Activated CD8-positive, alpha-beta memory T cell treated with anti-CD3 and anti-CD28 coated beads, Interleukin-2, amount 50 U/mL, for 4 hours (primary cell): ENCODE measurements at places on chromosomes 12 and 14.

DNA sequence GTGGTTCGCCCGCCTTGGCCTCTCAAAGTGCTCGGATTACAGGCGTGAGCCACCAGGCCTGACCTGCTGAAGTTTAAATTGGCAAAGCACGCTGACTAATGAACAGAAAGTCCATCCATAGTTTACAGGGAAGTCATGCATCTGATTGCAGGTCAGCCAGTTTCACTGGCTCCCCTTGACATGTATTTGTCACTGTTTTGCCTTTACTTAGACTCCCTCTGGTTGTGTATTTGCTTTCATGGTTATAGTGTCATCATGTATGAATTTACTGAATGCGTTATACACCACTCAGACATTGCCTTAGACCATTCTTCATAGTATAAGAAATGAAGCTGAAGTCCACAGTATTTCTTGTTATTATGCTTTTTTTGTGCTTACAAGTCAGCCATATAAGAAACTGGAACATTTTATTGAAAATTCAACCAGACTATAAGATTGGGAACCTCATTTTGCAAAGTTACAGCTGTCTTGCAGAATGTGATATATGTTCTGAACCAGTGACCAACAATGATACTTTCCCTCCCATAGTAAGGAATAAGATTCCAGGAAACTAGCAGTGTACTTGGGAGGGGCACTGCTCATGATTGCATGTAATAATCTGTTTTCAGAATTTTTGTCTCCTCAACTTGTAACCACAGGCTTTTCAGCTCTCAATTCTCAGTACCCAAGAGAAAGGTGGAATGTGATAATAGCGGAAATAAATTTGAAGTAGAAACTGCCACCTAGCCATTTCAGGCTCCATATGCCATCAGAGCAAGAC is 51.9 kb upstream of the ATF7IP start:
- DNase-seq = no peak

- DNase-seq = no peak
Measured at GRCh38 chr12:66533767-66534166, 145.1 kb downstream of the GRIP1 start.

DNA sequence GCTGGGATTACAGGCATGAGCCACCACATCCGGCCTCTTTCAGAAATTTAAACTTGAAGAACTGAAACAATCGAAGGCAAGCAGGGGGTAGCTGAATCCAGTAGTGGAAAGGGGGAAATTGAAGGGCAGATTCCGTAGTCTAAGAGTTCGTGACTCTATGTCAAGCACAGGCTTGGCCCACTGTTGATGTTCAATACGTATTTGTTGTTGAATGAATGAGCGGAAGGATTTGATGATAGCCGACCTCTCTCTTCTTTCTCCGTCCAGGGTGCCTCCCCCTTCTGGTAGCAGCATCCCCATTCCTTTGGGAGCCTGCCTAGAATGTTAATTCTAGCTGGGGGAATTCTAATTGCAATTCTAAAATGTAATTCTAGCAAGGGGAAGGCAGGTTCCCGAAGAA is 59.8 kb upstream of the MED13L start:
- no peak for DNase-seq

DNA sequence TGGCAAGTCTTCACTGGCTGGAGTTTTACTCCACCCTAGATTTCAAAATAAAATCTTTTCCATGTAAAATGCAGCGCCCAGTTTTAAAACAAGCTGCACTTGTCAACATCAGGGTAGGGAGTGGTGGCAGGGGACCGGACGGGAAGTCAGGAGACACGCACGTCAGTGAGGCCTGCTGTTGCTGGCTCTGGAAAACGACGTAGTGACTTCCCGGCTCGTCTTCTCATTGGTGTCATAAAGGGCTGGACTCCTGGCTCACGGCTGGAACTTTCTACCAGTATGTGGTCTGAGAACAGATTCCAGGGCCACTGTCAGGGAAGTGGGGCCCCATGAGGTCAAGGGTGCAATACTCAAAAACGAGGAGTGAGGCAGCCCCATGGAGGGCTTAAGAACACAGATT is 64.2 kb upstream of the FOXN3 start:
- no peak for DNase-seq

GRCh38 chr14:75561013-75561432 is 17.4 kb upstream of the FLVCR2 start:
- peak; percentile 52 for DNase-seq

GRCh38 chr14:49659526-49660455 is 24.7 kb upstream of the DNAAF2 start:
- no peak for DNase-seq

DNA sequence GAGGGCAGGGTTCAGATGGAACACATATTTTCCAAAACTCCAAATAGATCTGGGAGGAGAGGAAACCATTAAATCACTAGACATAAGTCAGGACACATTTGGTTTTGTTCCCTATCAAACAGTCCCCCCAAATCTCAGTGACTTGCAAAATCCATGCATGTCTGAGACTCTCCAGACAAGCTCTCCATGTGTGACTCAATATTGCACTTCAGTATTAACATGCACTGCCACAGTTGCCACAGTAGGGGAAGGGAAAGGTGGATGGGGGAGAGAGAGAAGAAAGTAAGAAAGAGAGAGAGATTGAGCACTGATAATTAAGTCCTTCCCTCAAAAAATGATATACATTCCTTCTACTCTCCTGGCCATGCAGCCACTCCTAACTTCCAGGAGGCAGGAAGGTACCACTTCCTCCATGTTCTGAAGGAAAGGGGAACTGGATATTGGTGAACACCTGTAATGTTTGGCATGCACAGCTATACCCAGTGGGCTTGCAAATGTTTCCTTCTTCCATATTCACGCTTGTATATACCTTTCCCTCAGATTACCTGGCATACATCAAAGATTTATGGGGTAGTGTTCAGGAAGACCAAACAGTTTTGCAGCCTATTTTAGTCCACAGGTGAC is 310.0 kb downstream of the ZFP36L1 start:
- DNase-seq = no peak
